Heart left ventricle (tissue), 16 donors: ENCODE measurements at places on chromosomes 5 and 9.

GRCh38 chr5:204966-205670 is 12.8 kb downstream of the CCDC127 start:
- DNase-seq: no peak

GRCh38 chr9:105458404-105458803 is 10.6 kb downstream of the FSD1L start:
- DNase-seq: peak; percentile 39

DNA sequence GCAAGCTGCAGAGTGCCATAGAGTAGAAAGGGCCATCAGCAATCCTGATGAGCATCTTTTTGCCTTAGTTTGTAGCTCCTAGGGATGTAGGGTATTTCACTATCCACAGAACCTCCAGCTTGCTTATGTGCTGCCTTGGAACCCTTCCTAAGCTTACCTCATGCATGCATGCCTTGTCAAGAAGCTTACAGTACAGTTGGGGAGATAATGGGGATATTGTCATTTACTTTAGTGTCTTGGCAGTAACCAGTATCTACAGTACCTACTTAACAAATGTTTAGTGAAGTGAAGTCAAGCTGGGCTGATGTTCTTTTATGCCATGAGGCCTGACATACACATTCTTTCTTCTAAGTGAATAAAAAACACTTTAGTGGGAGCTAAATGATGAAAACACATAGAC is 164.6 kb upstream of the PPP1R2B start:
- DNase-seq: no peak

- peak; percentile 69 for DNase-seq
These were observed 196.8 kb downstream of the AUH start for GRCh38 chr9:91164724-91165520.

GRCh38 chr5:159777049-159777660 is 139.1 kb upstream of the ADRA1B start:
- DNase-seq: no peak

- no peak for DNase-seq
These were observed 57.4 kb downstream of the SEMA4D start for GRCh38 chr9:89440548-89440947.

- DNase-seq: no peak
These were observed 351.2 kb downstream of the MLLT3 start for GRCh38 chr9:20271096-20271495.

DNA sequence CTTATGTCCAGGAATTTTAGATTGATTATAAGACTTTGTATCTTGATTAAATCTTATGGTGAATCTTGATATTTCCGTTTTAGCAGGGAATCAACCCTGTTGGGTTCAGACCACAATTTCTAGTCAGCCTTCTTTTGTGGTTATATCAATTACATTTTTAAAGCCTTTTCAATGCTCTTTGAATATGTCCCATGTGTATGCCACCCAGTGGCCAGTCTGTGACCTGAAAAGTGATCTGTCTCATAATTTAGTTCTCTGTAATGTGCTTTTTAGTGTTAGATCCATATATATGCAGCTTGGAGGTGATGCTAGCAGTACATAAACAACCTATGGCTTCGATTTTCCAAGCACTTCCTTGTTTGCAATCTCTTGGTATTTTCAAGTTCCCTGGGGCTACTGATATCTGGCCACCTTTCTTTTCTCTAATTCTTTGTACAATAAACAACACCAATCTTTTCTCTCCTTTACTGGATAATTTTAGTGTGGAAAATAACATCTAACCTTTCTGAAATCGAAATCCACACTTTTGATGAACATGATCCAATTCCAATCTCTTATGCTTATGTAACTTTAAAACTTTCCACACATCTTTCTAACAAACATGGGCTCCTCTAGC is 28.8 kb downstream of the PDE8B start:
- DNase-seq: no peak

- DNase-seq: no peak
These were observed 821.6 kb downstream of the TLE1 start for GRCh38 chr9:80867731-80868130.

DNA sequence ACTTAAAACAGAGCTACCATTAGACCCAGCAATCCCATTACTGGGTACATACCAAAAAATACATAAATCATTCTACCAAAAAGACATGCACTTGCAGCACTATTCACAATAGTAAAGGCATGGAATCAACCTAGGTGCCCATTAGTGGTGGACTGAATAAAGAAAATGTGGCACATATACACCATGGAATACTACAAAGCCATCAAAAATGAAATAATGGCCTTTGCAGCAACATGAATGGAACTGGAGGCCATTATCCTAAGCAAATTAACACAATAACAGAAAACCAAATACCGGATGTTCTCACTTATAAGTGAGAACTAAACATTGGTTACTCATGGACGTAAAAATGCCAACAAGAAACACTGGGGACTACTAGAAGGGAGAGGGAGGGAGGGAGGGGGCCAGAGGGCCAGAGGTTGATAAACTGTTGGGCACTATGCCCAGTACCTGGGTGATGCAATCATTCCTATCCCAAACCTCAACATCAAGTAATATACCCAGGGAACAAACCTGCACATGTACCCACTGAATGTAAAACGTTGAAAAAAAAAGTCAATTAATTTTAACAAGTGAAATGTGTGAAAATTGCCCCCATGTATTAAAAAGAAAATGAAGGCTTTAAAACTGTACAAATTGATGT is 24.5 kb upstream of the GPR150 start:
- DNase-seq: no peak

GRCh38 chr9:124008694-124009530 is 2.7 kb upstream of the LHX2 start:
- DNase-seq: no peak

DNA sequence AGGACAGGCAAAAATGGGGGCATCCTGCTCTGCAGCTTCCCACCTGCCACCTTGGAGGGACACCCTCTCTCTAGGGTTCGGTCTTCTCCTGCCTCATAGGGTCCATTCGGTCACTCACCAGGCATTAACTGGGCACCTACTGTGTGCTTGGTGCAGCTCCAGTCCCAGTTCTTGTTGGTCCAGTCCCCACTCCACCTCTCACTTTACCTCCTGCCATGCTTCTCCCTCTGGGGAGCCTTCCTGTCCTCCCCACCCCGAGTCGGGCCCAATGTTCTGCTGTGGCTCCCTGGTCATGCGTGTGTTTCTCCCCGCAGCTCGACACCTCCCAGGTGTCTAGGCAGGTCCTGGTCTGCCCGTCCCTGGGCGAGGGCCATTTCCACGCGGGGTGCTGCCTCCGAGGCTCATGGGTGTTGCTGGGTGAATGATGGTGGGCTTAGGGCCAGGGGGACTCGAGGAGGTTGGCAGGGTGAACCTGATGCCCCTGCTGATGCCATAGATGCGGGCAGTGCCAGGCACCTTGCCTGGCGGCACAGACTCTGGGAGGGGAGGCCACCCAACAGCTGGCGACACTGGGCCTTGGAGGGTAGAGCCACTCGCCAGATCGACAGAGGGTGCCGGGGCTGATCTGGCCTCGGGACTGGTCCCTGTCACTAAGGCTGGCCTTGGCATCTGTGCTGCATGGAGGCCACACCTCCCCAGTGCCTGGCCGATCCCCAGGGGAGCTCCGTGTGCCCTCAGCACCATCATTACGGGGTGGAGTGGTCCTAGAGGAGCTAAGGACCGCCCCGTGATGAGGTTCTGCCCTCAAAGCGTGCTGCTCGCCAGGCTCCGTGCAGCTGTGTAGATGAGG is 66.0 kb upstream of the RNU6ATAC start:
- no peak for DNase-seq

DNA sequence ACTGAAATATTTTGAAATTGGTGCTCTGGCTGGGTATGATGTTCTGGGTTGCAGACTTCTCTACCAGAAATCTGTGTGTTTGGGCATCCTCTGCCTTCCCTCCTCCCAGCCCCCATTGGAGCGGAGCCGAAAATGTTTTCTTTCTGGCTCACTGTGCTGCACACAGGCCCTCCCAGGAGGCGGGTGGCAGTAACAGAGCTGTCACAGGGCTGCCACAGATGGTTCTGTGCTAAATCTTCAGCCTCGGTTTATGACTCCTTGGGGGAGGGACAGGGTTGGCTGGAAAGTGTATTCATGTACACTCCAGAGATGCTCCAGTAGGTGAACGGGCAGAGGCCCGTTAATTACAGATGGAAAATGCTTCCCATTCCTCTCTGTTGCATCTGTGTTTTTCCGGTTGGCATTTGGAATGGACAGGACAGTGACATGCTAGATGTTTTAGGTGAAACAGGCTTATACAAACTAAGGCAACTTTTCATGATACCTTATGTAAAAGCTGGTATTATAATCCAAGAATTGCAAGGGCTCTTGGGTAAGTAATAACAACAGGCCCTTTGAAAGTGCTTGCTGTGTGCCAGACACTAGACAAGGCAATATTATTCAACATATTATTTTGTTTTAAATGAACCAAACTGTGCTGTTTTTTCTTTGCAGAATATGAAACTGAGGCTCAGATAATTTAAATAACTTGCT is 180.2 kb downstream of the ADCY2 start:
- DNase-seq: no peak

- no peak for DNase-seq
These were observed 28.5 kb downstream of the ZNF366 start for GRCh38 chr5:72478684-72479083.

DNA sequence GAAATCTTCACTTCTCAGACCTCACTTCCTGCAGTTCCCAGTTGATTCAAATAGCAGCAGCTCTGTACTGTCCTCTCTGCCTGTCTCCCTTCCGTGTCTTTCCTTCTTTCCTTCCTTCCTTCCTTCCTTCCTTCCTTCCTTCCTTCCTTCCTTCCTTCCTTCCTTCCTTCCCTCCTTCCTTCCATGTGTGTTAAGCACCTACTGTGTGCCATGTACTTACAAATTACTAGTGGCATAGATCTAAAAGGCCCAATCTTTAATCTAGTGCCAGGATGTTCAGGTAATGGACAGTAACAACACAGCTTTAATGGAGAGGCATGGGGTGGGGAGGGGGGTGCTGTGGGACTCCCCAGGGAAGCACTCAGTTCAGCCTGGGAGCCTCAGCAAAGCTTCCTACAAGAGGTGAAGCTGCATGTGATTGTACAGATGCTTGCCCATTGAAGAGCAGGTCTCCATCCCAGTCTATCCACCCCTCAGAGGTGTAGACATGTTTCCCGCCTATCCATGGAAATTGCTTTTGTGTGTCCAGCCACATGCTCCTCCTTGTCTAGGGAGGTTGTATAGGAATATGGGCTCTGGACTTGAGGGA is 106.0 kb downstream of the RGS3 start:
- DNase-seq: no peak

GRCh38 chr5:7015586-7016256 is 302.5 kb downstream of the TENT4A start:
- no peak for DNase-seq

GRCh38 chr5:122022966-122023365 is 55.1 kb downstream of the LOX start:
- no peak for DNase-seq
